ENCODE measurements at places on chromosomes 6 and 20.

DNA sequence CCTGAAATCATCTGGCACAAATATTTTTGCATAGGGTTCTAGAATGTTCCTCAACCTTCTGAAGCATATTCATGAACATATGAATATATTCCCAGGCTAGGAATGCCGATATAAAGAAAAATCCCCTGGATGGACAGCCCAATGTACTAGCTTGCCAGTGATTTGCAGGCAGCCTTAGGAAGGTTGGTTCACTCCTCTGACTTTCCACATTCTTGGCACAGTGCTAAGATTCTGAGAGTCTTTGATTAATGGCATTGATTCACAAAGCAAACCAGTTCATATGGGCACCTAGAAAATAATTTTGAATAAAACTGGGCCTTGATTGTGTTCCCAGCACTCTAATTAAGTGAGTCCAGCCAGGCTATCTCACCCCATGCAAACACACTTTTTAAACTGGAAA lies 56.9 kb upstream of the ENPP4 start:
- DNase-seq = no peak

DNA sequence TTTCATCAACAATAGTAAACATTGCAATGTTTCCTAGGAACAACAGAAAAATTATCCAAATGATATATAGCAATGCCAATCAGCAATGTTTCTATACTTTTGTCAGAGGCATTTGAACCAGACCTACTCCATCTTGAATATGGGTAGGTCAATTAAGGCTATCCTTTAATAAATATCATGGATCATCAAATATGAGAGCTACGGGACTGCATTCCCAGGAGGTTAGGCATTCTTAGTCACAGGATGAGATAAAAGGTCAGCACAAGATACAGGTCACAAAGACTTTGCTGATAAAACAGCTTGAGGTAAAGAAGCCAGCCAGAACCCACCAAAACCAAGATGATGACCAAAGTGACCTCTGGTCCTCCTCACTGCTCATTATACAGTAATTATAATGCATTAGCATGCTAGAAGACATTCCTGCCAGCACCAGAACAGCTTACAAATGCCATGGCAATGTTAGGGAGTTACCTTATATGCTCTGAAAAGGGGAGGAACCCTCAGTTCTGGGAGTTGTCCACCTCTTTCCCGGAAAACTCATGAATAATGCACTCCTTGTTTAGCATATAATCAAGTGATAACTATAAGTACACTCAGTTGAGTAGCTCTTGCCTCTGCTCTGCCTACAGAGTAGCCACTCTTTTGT lies 8.6 kb upstream of the SERPINB6 start:
- no peak for DNase-seq

- no peak for DNase-seq
Measured at GRCh38 chr6:102115911-102116310, 722.4 kb downstream of the GRIK2 start.

- no peak for DNase-seq
Measured at GRCh38 chr6:159108426-159108985, 60.7 kb upstream of the FNDC1 start.

All from stimulated activated CD8-positive, alpha-beta memory T cell treated with anti-CD3 and anti-CD28 coated beads, Interleukin-12 subunit alpha, Interleukin-12 subunit beta, amount 100 ng/mL, for 1 hour (primary cell).